ENCODE measurements at places on chromosomes 1 and 21.

DNA sequence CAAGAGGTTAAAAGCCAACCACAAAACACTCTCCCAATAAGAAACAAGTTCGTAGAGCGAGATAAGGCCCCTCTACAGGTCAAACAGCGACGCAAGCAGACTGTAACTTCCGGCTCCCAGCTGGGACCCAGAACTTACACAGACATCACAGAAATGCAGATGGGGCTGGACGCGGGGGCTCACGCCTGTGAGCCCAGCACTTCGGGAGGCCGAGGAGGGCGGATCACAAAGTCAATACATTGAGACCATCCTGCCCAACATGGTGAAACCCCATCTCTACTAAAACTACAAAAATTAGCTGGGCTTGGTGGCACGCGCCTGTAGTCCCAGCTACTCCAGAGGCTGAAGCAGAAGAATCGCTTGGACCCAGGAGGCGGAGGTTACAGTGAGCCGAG, 11.1 kb downstream of the CCNL2 start:
- no peak for DNase-seq

DNA sequence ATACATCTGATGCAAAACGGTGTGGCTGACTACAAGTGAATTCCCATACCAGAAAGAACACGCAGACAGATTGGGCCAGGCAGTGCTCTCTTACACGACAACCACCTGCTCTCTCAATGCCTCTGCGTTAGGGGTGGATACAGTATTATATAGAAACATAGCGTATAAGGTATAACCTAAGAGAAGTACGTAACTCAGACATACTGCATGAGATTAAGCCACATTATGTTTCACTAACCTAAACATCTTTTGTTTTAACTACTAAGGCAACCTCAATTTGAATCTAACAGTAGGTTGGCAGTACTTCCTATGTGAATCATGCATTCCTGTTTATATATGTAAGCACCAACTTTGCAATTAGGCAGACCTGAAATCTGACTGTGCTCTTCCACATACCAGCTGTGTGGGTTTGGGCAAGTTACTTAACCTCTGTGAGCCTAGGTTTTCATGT, 58.1 kb upstream of the COA6 start:
- no peak for DNase-seq

DNA sequence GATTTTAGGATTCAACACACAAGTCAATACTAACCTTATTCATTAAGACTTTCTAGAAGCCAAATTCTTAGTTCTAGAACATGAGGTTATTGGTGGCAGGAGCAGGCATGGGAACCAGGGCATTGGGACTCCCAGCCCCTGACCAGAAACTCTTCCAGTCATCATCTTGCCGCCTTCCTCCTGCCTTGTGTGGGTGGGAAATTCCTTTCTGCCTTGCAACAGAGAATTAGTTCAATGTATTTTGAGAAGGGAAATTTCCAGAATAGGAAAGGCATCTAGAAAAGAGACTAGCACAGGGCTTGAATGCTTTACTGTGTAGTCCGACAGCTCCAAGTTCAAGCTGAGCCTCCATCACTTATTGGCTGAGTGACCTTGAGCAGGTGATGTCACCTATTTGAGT, 8.7 kb downstream of the GRHL3 start:
- DNase-seq = no peak

DNA sequence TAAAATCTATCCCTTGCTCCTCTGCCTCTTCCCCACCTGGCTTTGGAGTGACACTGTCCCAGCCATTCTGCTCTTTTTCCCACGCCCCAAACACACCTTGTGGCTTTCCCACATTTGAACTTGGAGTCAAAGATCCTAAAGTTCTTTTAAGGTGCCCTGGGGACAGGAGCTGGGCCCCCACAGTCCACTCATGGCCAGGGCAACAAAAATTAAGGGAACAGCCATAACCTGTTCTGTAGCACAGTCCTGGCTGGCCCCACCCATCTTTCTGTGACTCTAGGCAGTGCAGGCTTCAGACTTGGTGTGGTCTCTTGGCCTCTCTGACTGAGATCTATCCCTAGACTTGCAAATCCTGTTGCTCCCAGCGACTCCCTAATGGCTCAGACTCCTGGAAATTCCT, 143.0 kb upstream of the MAGI3 start:
- DNase-seq = no peak

DNA sequence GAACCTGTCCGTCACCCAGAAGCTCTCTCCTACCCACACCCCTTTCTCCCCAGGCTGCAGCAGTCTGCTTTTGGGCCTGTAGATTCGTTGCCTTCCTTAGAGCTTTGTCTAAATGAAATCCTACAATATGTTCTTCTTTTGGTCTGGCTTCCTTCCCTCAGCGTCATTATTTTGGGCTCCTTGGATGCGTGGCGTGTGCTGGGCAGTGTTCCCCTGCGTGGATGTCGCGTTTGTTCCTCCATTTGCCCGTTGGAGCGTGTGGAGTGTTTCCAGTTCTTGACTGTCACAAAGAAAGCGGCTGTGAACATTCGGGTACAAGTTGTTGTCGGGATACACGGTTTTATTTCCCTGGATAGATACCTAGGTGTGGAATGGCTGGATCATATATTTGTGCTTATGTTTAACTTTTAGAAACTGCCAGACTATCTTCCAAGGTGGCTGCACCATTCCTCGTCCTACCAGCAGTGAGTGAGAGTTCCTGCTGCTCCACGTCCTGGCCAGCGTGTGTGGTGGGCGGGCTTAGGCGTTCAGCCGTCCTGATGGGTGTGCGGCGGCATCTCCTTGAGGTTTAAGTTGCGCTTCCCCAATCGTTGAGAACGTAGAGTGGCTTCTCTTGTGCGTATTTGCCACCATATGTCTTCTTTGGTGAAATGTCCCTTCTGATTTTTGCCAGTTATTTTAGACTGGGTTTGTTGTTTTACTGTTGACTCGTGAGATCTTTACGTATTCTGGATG, 31.7 kb downstream of the SKI start:
- no peak for DNase-seq

DNA sequence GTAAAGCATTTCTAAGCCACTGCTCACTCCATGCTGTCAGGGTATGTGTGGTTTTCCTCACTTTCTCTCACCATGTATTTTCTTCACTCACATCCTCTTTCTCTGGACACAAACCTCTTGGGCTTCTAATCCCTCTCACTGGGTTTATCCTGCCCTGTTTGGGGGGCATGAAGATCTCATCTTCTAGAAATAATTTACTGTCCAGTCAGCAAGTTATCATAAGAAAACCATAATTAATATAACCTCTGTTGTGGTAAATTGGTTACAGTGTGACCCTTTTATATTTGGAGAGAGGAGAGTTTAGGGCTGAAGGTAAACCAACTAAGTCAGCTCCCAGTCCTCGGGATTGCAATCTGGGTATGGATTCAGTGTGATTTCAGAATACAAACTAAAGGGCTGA, 213.8 kb upstream of the PROX1 start:
- no peak for DNase-seq

GRCh38 chr1:154418923-154419619, 13.9 kb downstream of the IL6R start:
- no peak for DNase-seq
